Activated T-helper 9 cell treated with anti-CD3 and anti-CD28 coated beads, Interleukin-2, amount 50 U/mL, for 16 hours (primary cell): ENCODE measurements at places on chromosomes 16 and 17.

DNA sequence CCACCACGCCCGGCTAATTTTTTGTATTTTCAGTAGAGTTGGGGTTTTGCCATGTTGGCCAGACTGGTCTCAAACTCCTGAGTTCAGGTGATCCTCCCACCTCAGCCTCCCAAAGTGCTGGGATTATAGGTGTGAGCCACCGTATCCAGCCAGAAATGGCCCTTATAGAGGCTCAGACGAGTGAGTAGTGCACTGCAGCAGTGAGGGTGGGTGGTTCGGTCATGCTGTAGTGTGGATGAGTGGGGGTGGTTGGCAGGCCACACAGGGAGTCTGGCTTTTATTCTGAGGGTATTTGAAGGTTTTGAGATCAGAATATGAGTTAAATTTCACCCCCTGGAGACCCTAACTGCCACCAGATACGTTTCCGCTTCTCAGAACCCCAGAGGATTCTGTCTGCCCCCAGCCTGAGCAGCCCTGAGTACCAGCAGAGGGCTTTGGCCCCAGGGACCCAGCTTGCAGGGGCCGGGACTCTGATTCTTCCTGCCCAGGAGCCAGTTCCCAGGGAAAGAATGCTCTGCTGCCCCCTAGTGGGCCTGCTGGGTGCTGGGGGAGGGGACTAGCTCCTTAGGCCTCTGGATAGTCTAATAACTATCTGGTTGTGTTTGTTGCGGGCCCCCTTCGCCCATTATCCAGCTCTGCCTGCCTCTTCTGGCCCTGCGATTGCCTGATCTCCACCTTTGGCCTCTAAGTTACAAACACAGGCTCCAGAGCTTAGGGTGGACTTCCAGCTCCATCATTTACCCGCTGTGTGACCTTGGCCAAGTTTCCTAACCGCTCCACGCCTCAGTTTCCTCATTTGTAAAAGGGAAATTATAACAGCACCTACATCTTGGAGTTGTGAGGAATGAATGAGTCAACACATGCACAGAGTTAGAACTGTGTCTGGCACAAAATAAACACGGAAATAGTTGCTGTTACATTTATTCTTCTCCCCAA, 2.0 kb downstream of the ZNF771 start:
- DNase-seq, result peak; percentile 89

DNA sequence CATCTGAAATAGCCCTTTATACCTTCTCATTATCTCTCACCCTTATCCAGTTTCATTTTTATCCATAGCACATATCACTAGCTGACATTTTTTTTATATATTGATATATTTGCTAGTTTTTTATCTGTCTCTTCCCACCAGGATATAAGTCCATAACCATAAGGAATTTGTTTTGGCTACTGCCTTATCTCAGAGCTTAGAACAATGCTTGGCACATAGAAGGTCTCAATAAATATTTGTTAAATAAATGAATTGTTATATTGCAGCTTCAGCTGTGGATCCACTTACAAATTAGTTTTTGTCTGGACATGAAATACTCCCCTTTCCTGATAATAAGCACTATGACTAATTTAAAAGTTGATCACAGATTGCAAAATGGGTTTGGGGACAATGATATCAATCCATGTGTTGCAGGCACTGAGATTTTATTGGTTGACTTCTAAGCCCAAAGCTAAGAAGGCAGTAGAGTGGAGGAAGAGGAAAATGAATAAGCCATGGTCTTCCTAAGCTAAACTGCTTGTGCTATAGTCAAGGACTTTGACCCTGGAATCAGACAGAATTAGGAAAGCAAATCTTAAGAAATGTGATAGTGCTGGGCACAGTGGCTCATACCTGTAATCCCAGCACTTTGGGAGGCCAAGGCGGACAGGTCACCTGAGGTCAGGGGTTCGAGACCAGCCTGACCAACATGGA, 31.9 kb upstream of the YPEL2 start:
- DNase-seq, result no peak

DNA sequence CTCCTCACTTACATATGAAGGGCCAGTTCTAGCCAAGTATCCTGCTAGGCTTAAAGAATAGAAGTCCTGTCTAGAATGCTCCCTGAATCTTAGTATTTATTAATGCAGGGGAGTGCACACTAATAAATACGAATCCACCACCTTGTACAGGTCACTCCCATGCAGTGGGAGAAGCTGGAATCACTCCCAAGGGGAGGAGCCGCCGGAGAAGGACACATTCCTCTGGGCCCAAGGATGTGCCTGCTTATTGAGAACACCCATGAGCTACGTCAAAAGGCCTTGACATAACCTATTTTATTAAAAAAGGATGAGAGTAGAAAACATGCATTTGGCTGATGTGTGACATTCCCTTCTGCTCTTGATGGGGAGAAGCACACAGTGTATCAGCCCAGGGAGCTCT, 223.5 kb downstream of the SPECC1 start:
- DNase-seq, result no peak

- DNase-seq, result no peak
These were observed 34.7 kb downstream of the MRTFB start for GRCh38 chr16:14105760-14106375.

- no peak for DNase-seq
These were observed 9.7 kb downstream of the ACLY start for GRCh38 chr17:41909088-41909487.

DNA sequence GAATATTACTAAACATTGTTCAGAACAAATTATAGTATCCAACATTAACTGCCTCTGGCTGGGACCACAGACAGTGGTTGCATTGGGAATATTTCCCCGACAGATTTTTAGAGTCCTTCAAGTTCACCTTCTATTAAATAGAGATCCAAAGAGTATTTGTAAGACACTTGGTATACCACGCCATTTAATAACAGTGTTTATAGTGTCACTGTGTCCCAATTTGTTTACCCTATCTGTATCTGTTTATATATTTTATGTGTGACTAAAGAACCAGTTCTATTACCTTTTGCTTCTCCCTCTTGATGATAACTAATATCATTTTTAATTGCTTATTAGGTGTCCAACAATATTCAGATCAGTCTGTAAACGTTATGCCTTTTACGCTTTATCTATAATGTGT, 191.3 kb upstream of the IRX5 start:
- DNase-seq, result no peak

DNA sequence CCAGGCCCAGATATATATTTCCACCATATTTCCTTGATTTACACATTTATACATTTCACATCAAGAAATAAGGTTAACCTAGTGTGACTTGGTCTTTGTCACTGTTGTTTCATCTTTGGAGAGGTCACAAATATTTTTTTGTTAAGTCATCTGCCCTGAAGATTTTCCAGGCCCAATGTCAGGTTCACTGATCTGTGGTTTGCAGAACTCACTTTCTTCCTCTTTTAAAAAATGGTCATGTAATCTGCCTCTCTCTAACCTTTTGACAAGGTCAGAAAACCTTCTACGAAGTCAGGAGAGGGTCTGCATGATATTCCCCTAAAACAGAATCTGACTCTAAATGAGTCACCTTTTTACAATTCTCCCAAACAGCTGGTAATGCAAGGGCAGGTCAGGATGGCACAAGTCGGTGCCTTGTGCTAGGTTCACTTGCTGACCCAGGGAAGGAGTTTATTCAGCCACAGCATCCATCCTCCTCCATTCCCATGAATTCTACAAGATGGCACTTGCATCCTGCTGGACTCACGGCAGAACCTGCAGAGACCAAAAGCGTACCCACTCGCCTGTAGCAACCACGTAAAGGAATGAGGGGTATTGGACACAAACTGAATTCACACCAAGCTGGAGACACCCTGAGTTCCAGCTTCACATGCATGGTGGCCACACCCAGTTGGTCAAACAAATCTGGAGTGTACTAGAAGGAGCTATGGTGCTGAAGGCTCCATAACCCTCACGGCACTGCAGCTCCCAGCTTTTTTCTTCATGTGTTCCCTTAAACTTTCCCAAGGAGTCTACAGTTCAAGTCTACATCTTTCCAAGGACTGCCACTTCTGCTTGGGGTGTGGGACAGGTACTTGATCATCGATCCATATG, 1.6 kb upstream of the KIAA0513 start:
- DNase-seq, result no peak

- peak; percentile 6 for DNase-seq
These were observed 160.6 kb upstream of the RPL38 start for GRCh38 chr17:74042744-74043486.

- DNase-seq, result no peak
These were observed 9.3 kb upstream of the CYB561 start for GRCh38 chr17:63455417-63455816.

DNA sequence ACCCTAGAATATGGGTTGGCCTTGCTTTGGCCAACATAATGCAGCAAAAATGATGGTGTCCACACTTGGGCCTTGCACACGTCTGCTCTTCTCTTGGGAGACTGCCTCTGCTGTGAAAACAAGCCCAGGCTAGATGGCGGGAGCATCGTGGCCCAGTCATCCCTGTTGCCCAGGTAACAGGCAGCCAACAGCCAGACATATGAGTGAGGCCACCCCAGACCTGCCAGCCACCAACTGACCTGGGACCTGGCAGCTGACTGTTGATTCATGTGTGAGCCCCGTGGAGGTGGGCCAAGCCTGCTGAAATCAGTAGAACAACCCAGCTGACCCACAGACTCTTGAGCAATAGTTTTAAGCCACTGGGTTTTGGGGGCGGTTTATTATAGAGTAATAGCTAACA, 39.4 kb upstream of the CDH3 start:
- no peak for DNase-seq

- no peak for DNase-seq
These were observed 6.5 kb downstream of the PIGQ start for GRCh38 chr16:576197-576822.

GRCh38 chr17:7916808-7917207, 719 bp upstream of the RNF227 start:
- DNase-seq, result no peak

DNA sequence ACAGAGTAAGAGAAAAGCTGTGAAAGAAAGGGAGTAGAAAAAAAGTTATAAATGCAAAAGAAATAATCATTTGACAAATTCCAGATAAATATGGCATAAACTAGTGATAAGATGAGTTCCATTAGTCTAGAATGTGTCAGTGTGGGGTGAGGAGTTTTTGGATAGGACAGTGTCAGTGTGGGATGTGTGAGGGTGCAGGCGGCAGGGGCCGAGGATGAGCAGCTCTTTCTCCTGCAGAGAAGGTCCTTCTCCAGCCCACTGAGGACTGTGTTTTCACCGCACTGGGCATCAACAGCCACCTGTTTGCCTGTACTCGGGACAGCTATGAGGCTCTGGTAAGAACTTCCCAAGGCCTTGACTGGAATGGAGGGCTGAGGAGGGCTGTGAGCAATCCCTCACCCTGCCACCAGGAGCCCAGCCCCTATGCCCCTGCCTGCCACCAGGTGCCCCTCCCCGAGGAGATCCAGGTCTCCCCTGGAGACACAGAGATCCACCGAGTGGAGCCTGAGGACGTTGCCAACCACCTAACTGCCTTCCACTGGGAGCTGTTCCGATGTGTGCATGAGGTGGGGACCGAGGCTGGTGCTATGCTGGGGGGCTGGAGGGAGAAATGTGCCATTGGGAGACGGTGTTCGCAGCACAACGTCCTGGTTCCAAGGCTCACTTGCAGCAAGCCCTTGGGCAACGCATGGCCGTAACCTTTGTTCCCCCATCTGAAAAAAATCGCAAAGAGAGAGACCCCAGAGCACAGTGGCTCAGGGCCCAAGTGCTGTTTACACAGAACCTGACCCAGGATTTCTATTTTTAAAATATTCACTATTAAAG, 13.1 kb downstream of the RAPGEFL1 start:
- no peak for DNase-seq

- peak; percentile 48 for DNase-seq
These were observed 3.4 kb downstream of the NOD2 start for GRCh38 chr16:50696575-50697420.

GRCh38 chr17:36824678-36825101, 112.6 kb upstream of the LHX1 start:
- no peak for DNase-seq

- no peak for DNase-seq
These were observed 266.3 kb downstream of the FOXL1 start for GRCh38 chr16:86844695-86845094.

GRCh38 chr17:42018339-42018738, 1.1 kb upstream of the DNAJC7 start:
- DNase-seq, result no peak

DNA sequence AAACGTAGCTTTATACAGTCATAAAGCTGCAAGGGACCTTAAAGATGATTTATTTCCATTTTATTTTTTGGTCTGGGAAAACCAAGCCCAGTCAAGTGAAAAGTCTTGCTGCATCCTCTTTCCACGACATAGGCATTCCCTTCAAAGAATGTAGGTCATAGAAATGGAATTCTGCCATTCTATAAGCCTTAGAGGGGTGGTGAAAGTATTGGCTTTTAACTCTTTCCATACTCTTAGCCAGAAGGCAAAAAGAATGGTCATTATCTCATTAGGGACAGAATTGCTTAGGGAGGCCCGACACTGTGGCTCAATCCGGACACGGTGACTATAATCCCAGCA, 7.9 kb upstream of the MSL1 start:
- no peak for DNase-seq

DNA sequence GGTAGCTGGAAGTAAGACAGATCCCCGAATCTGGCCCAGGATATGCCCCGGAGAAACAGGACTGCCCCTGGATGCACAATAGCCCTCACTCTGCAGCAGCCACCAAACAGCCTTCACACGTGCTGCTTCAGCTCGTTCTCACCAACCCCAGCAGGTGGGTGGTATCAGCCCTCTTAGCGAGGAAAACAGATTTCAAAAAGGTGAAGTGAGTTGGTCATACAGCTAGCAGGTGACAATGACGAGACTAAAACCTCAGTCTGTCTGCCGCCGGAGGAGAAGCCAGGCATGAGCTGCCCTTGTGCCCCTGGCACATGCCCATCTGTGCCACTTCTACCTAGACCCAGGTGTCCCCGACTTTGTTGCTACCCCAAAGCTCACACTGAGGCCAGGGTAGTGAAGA, 92.4 kb downstream of the YPEL2 start:
- DNase-seq, result no peak

GRCh38 chr17:41199421-41200078, 9.9 kb downstream of the KRTAP9-1 start:
- DNase-seq, result no peak

DNA sequence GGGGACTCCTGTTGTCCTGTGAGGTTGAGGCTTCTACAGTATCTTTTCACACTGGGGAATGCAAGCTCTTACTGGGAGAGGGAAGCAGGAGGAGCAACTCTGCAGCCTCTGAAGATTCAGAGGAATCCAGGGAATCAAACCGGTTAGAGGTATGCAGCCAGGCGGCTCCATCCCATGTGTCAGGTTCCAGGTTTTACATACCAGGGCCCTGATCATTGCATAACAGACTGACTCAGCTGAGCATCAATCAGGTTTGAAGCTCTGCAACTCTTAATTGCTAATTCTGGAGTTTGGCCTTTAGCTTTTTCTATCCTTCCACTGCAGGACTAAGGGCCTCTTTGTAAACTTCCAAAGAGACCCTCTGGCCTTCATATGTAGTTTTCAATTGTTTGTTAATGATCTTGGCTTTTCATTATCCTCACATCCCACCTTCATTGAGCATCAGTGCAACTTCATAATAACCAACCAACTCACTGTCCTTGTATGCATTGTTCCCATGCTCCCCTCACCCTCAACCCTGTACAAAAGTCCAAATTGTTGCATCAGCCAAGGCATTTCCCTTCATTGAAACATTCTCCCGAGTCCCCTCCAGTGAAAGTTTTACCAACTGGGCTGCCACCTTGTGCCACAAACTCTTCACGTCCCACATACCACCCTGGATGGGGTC, 59.7 kb upstream of the DHX40 start:
- DNase-seq, result no peak
